ENCODE measurements at places on chromosomes 7 and 10.

GRCh38 chr10:132146271-132146671 lies 40.5 kb upstream of the DPYSL4 start:
- DNase-seq: no peak

GRCh38 chr10:28879875-28880682 lies 202.8 kb downstream of the BAMBI start:
- no peak for DNase-seq

- no peak for DNase-seq
Observed at GRCh38 chr10:78875932-78876331, 192.8 kb upstream of the ZMIZ1 start.

- no peak for DNase-seq
Observed at GRCh38 chr10:116272440-116273283, at the start of gene GFRA1. GFRA1 (minus strand) TSS chr10:116273206; CDS start chr10:116272029, 1,177 bp downstream.

GRCh38 chr7:80181411-80181810 lies 46.8 kb downstream of the GNAI1 start:
- DNase-seq: no peak

GRCh38 chr7:94529516-94529915 lies 19.9 kb downstream of the CASD1 start:
- no peak for DNase-seq

DNA sequence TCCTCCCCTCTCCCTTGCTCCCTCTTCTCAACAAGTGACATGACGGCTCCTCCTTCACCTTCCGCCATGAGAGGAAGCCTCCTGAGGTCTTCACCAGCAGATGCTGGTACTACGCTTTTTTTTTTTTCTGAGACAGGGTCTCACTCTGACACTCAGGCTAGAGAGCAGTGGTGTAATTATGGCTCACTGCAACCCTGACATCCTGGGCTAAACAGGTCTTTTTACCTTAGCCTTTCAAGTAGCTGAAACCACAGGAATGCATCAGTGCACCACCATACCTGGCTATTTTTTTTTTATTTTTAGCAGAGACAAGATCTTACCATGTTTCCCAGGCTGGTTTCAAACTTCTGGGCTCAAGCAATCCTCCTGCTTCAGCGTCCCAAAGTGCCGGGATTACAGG lies 43.6 kb downstream of the MDH2 start:
- no peak for DNase-seq
